ENCODE measurements at places on chromosomes 3 and 15. TPM values are rescaled to one million over a fixed set of nuclear protein-coding genes. Genes with fewer than 3 reads are reported as not detected.

DNA sequence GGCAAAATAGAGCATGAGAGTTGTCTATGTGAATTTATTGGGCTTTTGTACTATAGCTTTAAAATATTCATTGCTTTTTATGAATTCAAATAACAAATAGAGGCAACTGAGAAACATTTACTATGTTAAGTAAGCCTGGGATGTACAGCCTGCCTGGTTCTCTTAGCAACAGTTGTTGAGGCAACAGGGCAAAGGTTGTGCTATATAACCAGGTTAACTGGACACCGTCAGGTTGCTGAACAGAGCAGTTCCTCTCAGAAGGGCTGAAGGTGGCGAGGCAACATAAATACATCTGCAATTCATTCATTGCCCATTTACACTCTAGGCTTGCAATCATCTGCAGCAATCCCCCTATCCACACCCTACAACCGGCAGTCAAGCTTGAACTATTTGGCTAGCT, 78.2 kb downstream of the GTF2E1 start:
- no peak for ATAC-seq

- peak; percentile 54 for ATAC-seq
Observed at GRCh38 chr15:40274350-40275274, 8.3 kb downstream of the ANKRD63 start.

Gene ATG7
- 35.4 TPM for total RNA-seq

DNA sequence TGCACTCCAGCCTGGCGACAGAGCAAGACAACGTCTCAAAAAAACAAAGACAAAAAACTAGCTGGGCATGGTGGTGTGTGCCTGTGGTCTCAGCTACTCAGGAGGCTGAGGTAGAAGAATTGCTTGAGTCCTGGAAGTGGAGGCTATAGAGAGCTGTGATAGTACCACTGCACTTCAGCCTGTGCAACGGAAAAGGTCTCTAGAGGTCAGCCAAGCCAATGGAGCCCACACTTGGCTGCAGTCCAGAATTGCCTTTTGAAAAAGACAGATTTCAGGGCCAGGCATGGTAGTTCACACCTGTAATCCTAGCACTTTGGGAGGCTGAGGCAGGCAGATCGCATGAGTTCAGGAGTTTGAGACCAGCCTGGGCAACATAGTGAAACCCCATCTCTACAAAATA, 8.4 kb upstream of the RBPMS2 start:
- no peak for ATAC-seq

Gene USP13
- total RNA-seq, result 11.3 TPM

DNA sequence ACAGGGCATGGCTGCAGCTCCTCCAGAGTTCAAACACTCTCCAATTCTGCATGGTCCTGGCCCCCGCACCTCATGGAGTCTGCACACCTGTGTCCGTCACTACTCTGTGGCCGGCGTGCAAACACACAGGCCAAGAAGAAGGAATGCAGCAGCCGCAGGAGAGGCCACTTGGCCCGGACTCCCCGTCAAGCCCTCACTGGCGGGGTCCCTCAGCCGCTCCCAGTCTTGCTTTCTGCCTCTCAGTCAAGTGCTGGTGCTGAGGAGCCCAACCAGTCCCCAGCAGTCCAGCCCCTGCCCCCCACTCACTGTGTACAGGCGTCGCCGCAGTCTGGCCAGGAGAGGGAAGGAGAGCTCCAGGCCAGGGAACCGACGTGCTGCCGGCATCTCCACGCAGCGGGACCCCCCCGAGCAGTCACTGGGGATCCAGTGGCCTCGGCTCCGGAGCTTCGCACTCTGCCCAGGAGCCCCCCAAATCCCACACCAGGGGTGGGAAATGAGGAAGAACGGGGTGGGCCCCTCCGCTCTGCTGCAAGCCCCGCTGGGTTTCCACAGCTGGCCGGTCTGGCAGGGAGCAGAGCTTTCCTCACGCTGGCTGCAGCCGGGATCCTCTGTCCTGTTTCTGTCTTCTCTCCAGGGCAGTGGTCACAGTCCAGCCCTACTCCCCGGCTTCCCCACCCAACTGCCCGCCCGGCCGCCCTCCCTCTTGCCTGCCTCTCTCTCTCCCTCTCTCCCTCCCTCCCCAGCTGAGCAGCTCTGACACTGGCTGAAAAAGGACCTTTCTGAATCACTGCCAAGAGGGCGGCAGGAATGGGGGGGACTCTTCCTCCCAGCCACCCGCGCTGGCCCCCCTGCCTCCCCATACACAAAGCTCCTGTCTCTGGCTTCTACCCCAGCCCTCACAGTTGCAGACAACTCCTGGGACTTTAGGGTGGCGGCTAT, 16.0 kb downstream of the TNK2 start:
- ATAC-seq, result peak; percentile 55

DNA sequence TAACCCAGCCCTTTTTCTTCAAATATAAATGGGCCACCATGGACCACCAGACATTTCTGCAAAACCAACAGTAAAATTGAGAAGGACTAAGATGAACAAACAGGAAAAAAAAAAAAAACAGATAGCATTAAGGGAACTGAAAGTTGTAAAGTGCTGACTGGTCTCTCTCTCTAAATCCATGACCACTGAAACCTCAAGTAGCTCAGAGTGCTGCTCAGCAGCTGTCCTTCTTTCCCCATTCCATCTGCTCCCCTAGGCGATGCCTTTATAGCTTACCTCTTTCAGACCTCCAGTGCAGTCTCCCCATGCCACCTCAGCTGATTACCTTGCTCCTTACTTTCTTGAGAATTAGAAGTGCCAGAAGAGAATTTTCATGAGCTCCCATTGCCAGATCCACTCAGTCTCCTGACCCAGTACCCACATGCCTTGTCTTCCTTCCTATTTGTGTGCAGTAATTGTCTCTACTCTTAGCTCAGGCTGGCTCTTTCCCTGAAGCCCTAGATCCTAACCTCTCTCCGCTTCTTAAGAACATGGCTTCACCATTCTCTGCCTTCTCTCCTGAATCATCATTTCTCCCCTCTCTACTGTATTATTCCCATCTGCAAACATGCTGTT, 23.9 kb upstream of the XIRP1 start:
- no peak for ATAC-seq

Gene ST8SIA2
- not detected for total RNA-seq

DNA sequence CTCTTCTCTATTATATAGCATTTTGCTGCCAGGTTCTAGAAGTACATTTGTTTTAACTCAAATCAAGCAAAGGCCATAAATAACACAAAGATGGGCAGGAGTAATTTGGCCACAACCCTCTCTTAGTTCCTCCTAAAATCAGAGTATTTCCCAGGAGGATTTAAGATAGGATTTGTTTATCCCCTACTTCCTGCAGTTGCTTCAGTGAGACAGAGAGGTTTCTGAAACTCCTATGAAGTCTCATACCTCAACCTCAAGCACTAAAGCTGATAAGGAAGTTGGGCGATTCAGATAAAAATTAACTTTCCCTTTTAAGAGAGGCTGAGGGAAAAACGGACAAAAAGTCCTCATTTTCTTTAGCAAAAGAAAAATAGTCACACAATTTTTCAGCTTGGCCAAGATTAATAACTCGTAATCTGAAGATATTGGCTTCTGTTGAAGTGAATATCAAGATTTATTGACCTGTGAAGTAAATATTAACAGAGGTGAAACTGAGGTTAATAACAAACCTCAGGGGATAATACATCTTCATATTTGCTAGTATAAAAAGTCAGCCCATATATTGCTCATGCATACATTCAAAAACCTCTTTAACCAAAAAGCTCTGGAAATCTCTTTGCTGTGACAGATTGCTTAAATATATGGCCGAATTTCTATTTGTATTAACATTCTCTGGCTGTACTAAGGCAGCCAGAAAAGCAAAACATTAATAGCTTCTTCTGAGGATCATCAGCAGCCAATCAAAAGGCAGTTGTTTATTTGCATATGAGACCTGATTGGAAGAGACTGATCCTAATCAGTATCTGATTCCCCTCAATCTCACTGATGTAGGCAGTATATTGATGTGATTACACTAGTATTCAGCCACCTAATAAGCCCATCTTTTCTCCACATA, 90.6 kb upstream of the GADL1 start:
- ATAC-seq, result no peak

Gene GLDN
- total RNA-seq, result 3.7 TPM

GRCh38 chr3:171741377-171741776, 68.9 kb downstream of the PLD1 start:
- ATAC-seq, result no peak

GRCh38 chr15:68638953-68639515, 60.2 kb downstream of the CORO2B start:
- no peak for ATAC-seq

Gene GHSR
- total RNA-seq, result not detected

DNA sequence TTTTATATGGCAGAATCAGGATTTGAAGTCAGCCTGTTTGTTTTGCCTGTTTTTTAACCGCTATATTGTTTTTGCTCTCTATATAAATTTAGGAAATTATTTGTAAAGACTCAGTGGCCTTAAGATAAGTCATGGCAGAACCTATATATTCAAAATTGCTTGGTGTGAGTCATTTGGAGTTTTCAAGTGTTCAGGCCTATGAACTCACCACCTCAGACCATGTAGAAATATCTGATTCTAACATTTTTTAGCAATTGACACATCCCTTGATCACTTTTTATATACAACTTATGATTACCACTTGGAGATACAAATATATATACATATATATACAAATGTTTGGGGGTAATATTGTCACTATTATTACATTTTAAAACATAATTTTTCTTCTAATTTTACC, 95.7 kb downstream of the VGLL3 start:
- no peak for ATAC-seq

DNA sequence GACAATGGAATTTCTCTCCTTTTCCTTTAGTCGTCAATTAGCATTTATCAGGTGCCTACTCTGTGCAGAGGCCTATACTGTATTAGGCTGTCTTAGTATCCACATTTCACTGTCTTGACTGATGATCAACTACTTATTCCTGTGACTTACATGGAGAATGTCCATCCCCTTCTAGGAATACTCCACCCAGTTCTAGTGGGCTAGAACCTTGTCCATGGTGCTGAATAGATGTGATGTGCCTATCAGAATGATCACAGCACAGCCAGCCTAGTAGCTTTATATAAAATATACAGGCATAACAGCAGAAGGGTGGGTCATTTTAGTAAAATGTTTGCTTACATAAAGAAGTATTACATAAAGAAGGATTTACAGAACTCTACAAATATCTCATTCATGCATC, 621.4 kb downstream of the PDCD6IP start:
- no peak for ATAC-seq

- ATAC-seq, result no peak
Observed at GRCh38 chr3:13528217-13528867, 20.6 kb upstream of the FBLN2 start.

GRCh38 chr15:37548116-37548515, 386.3 kb upstream of the TMCO5A start:
- ATAC-seq, result no peak

Gene TBC1D2B
- 43.4 TPM for total RNA-seq

Gene GP5
- not detected for total RNA-seq

GRCh38 chr3:44950275-44950734, 25.7 kb downstream of the ZDHHC3 start:
- ATAC-seq, result no peak

Gene TMEM158
- 8.5 TPM for total RNA-seq

- no peak for ATAC-seq
Observed at GRCh38 chr15:85568261-85568808, 187.9 kb downstream of the AKAP13 start.

DNA sequence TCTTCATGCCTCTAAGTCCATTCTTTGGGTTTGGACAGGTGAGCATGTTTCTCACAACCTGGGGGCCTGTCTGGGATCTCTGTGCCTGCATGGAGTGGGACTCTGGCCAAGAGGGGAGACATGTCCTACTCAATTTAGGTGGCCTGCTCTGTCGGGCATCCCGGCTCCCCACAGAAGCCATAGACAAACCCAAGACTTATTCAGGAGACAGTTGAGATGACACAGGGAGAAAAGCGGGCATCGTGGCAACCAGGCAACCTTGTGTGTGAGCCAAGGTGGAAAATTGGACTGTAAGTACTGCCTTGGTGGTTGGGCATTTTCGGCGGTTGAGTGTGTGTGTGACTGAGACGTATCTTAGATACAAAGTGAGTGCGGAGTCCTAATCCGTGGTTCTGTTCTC, 40.5 kb downstream of the PPCDC start:
- ATAC-seq, result no peak

DNA sequence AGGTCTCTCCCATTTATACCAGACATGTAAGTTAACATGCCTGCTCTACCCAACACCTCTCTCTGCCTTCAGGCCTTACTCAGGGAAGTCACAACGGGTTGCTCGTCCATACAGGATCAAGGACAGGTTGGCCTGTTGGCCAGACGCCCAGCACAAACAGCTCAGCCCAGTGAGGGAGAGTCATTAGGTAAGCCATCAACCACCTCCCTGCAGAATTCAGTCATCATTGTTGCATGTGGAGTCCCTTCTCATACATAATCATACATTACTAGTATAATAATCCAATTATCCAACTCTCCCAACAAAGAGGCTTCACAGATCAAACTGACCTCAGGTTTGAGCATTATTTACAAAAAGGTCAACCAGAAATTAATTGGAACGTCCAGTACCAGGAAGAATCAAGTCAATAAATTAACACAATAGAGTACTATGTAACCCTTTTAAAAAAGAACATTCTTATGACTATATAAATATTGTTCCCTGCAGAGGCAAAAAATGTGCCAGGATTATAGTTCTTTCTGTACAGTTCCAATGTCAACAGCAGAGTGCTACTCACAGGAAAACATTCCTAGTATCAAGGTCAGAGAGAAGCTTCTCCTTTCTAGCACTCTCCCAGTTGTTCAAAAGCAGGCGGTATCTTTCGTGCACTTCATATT, 33.2 kb downstream of the HOMER2 start:
- peak; percentile 39 for ATAC-seq

DNA sequence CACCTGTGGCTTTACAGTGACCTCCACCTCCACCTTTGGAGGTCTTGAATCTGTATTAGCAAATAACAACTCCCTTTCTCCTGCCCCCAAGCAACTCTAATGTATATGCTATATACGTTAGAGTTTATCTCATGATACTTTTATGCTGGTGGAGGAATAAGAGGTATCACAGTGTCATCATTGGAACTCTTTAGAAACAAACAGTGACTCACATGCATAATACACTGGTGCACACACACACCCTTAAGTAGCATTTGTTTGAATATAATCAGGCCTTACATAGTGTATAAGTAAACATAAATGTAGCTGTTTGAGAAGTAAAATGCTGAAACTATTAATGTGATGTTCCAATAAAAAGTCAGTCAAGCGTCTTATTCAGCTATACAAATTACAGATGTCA, 280.2 kb upstream of the C2CD4B start:
- ATAC-seq, result no peak

DNA sequence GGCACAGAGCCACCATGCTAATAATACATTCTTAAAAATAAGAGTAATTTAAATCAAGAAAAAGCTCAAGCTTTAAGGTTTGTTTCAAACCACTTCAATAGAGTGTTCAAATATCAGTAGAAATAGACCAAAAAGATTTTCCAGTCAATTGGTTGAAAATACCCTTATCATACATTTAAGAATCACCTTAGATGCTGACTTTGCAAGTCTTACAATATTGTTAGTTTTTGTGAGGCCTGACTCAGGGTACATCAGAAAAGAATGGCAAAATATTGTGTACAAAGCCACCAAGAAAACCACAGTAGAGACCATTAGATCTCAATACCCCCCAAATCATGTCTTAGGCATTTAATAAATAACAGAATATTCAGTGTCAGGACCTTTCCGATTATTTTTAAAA, 19.8 kb upstream of the NRG4 start:
- ATAC-seq, result no peak
